ENCODE measurements at places on chromosomes 1 and 21. TPM values are rescaled to one million over a fixed set of nuclear protein-coding genes. Genes with fewer than 3 reads are reported as not detected.

CFAP57 gene
- 0.12 TPM for total RNA-seq

FBXO2 gene
- total RNA-seq, result 0.77 TPM

WNT3A gene
- not detected for total RNA-seq

PPP2R5A gene
- 31.4 TPM for total RNA-seq

ZBED6 gene
- total RNA-seq, result 23.3 TPM

CITED4 gene
- total RNA-seq, result 2.4 TPM

LIPI gene
- total RNA-seq, result not detected

COPA gene
- total RNA-seq, result 101 TPM

COL9A2 gene
- 6.2 TPM for total RNA-seq

IRF2BP2 gene
- total RNA-seq, result 107 TPM

ELOVL1 gene
- 42.8 TPM for total RNA-seq

PADI1 gene
- not detected for total RNA-seq

S1PR1 gene
- total RNA-seq, result 131 TPM

ZFYVE9 gene
- total RNA-seq, result 3.0 TPM

HJV gene
- not detected for total RNA-seq

DNAJC28 gene
- total RNA-seq, result 0.17 TPM

C1orf87 gene
- not detected for total RNA-seq

RGS8 gene
- not detected for total RNA-seq

DYRK3 gene
- total RNA-seq, result 6.7 TPM

AADACL4 gene
- not detected for total RNA-seq

SORT1 gene
- total RNA-seq, result 0.33 TPM

ZNF593 gene
- 26.8 TPM for total RNA-seq

SGIP1 gene
- 0.07 TPM for total RNA-seq

HCN3 gene
- total RNA-seq, result 1.6 TPM

PAQR6 gene
- total RNA-seq, result 3.7 TPM

HES4 gene
- 4.1 TPM for total RNA-seq

ZNF678 gene
- 9.5 TPM for total RNA-seq

RNF11 gene
- 17.7 TPM for total RNA-seq

CNR2 gene
- not detected for total RNA-seq

DNM3 gene
- total RNA-seq, result 0.96 TPM

CFAP141 gene
- not detected for total RNA-seq

RHD gene
- not detected for total RNA-seq

PDPN gene
- not detected for total RNA-seq

HFM1 gene
- total RNA-seq, result not detected
